ENCODE measurements at places on chromosomes 13 and 19. TPM values are rescaled to one million over a fixed set of nuclear protein-coding genes. Genes with fewer than 3 reads are reported as not detected.

DNA sequence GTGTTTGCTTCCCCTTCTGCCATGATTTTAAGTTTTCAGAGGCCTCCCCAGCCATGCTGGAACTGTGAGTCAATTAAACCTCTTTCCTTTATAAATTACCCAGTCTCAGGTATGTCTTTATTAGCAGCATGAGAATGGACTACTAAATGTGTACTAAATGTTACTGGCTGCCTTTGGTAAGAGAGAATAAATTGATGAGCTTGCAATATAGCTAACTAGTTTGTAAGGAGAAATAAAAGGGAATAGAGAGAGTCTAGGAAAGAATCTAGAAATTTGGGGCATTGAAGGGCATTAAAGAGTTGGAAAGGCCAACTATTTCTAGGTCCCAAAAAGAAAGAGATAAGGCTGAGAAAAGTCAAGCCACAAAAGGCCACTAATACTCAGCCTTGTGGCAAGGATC is 5.5 kb upstream of the SOHLH2 start:
- no peaks in the 10 kb centered on the region for H3K4me1 ChIP-seq
- H3K36me3 ChIP-seq = no peaks in the 10 kb centered on the region
- no peaks in the 10 kb centered on the region for H3K27me3 ChIP-seq
- H3K4me3 ChIP-seq = no peak overlapping the region

Gene THSD8
- total RNA-seq = 44.6 TPM

GRCh38 chr13:111393221-111393790 is 72.9 kb downstream of the TEX29 start:
- DNase-seq = no peak
- H3K4me1 ChIP-seq = peaks cover 11% of the 10 kb centered on the region
- peaks cover 8% of the 10 kb centered on the region for H3K27me3 ChIP-seq
- no peak overlapping the region for H3K4me3 ChIP-seq
- H3K36me3 ChIP-seq = no peaks in the 10 kb centered on the region

- peaks cover 5% of the 10 kb centered on the region for H3K36me3 ChIP-seq
- no peaks in the 10 kb centered on the region for H3K4me1 ChIP-seq
- H3K4me3 ChIP-seq = no peak overlapping the region
- DNase-seq = no peak
- no peak overlapping the region for H3K27ac ChIP-seq
These were observed 36.8 kb downstream of the CAB39L start for GRCh38 chr13:49407068-49407467.

DNA sequence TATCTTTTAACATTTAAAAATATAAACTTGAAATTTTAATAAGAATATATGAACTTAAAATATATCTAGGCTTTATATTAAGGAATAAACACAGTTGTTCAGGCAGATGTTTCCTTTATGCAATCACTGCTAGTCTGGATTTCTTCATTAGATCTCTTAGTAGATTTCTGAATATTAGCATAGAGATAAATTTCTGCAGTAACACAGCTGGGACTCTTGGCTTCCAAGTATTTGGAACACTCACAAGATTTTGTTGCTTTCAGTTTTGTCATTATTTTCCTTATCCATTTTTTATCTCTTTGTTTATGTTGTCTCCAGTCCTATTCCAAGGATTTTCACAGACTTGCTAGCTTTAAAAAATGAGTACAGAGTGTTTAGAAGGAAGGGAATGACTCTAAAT is 857.1 kb downstream of the GPC5 start:
- no peaks in the 10 kb centered on the region for H3K36me3 ChIP-seq
- H3K4me3 ChIP-seq = no peak overlapping the region
- no peaks in the 10 kb centered on the region for H3K27me3 ChIP-seq

Gene SMIM17
- total RNA-seq = not detected

Gene LCP1
- total RNA-seq = 1,012 TPM

GRCh38 chr19:3982701-3983541 is 2.3 kb downstream of the EEF2 start:
- H3K27ac ChIP-seq = peak overlapping the region; percentile 95
- peak overlapping the region; percentile 96 for H3K4me3 ChIP-seq
- peaks cover 48% of the 10 kb centered on the region for H3K4me1 ChIP-seq
- peaks cover 65% of the 10 kb centered on the region for H3K36me3 ChIP-seq
- no peaks in the 10 kb centered on the region for H3K27me3 ChIP-seq

- H3K27me3 ChIP-seq = peaks cover 17% of the 10 kb centered on the region
- no peak for DNase-seq
- no peak overlapping the region for H3K4me3 ChIP-seq
- H3K4me1 ChIP-seq = peaks cover 10% of the 10 kb centered on the region
- no peak overlapping the region for H3K27ac ChIP-seq
These were observed 10.6 kb upstream of the MADCAM1 start for GRCh38 chr19:485583-486236.

- no peaks in the 10 kb centered on the region for H3K27me3 ChIP-seq
- no peaks in the 10 kb centered on the region for H3K4me1 ChIP-seq
- H3K4me3 ChIP-seq = no peak overlapping the region
- no peak overlapping the region for H3K27ac ChIP-seq
These were observed 24.6 kb downstream of the NAXD start for GRCh38 chr13:110639935-110640334.

DNA sequence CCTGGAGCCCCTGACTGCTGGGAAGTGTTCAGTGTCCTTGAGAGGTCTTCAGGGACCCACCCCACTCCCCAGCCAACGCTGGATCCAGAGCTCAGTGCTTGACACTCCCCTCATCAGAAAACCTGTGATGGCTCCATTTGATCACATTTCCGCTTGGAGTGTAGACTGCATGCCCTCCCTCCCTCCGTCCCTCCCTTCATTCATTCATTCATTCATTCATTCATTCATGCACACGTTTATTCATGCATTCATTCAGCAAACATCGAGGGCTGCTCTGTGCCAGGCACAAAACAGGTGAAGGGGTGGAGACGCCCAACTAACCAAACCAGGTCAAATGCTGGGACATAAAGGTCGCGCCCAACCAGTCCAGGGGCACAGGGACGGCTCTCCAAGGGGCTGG is 13.7 kb downstream of the PGLS start:
- H3K27me3 ChIP-seq = no peaks in the 10 kb centered on the region
- peaks cover 22% of the 10 kb centered on the region for H3K4me1 ChIP-seq
- no peak overlapping the region for H3K27ac ChIP-seq
- DNase-seq = no peak
- peaks cover 7% of the 10 kb centered on the region for H3K36me3 ChIP-seq

DNA sequence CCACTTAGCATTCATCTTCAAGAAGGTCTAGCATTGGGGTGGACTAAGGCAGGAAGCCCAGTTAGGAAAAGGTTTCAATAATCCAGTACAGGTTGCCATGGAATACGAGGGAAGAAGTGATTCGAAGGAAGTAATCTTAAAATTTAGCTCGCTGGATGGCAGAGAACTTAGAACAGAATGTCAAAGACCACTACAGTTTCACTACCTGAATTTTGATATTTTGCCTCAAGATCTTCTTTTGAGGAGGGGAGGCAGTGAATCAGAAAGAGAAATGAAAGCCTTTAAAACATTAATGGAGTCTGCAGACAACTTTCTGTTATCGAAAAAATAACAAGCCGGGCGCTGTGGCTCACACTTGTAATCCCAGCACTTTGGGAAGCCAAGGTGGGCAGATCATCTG is 7.0 kb upstream of the RAB8A start:
- no peaks in the 10 kb centered on the region for H3K27me3 ChIP-seq
- H3K36me3 ChIP-seq = peaks cover 22% of the 10 kb centered on the region
- no peak overlapping the region for H3K4me3 ChIP-seq
- no peak for DNase-seq

GRCh38 chr19:31317093-31317492 is 32.1 kb downstream of the TSHZ3 start:
- no peak overlapping the region for H3K27ac ChIP-seq
- H3K36me3 ChIP-seq = no peaks in the 10 kb centered on the region
- no peak overlapping the region for H3K4me3 ChIP-seq
- DNase-seq = no peak

DNA sequence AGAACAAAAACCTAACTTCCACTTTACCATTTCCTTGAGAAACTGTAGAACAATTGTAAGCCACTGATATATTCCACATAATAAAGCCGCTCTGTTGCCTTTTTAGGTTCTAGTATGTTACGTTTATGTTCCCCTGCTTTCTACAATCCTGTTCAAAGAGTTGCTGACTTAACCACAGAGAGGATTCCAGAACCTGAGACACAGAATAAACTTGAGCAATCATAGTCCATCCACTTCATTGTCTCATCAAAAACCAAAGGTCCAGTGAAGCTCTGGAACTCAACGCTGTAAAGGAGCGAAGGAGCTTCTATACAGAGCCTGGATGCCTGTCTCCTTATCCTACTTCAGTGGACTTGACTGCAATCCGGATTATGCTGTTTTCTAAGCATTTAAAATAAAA is 4.6 kb downstream of the STARD13 start:
- DNase-seq = no peak
- H3K4me3 ChIP-seq = no peak overlapping the region

Gene B3GNT3
- 0.26 TPM for total RNA-seq

DNA sequence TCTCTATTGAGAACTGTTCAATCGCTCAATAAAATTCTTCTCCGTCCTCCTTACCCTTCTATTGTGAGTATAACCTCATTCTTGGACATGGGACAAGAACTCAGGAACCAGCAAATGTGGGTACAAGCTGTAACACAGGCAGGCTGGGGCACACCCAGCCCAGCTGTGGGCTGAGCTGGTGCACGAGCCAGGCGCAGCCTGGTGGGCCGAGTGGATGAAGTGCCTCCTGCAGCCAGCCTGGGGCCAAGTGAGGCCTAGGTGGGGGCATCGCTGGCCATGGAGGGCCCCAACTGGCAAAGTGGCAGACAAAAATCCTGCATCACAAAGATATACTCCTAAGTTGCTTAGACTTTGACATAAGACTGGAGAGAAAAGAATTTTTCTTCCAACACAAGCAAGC is 57.9 kb upstream of the DIAPH3 start:
- H3K27me3 ChIP-seq = peaks cover 3% of the 10 kb centered on the region
- H3K27ac ChIP-seq = no peak overlapping the region
- no peak for DNase-seq
- no peaks in the 10 kb centered on the region for H3K4me1 ChIP-seq

GRCh38 chr19:16825312-16826052 is 3.7 kb upstream of the SIN3B start:
- H3K27ac ChIP-seq = no peak overlapping the region
- DNase-seq = peak; percentile 10
- peak overlapping the region; percentile 52 for H3K4me3 ChIP-seq
- H3K4me1 ChIP-seq = peaks cover 25% of the 10 kb centered on the region

- no peak overlapping the region for H3K4me3 ChIP-seq
- DNase-seq = no peak
- no peaks in the 10 kb centered on the region for H3K27me3 ChIP-seq
- no peaks in the 10 kb centered on the region for H3K4me1 ChIP-seq
- no peaks in the 10 kb centered on the region for H3K36me3 ChIP-seq
These were observed 133.9 kb downstream of the SLITRK6 start for GRCh38 chr13:85665286-85665685.

DNA sequence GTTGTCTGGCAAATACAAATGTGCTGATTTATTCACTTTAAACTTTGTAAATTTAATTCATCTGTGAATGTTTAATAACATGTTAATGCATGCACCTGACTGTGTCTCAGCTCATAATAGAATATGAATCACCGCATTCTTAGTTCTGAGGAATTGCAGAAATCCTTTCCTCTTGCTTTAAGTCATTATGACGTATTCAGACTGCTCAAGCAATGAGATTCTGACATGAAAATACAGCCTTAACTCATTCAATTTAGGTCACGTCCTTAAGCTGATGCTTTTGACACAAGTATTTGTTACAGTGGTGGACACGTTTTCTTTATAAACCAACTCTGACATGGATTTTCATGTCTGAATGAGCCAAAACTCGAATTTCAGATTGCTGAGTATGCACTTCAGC is 541.0 kb upstream of the KLF12 start:
- no peak overlapping the region for H3K4me3 ChIP-seq
- no peaks in the 10 kb centered on the region for H3K27me3 ChIP-seq
- DNase-seq = no peak
- H3K36me3 ChIP-seq = no peaks in the 10 kb centered on the region
- H3K27ac ChIP-seq = no peak overlapping the region
- H3K4me1 ChIP-seq = no peaks in the 10 kb centered on the region

DNA sequence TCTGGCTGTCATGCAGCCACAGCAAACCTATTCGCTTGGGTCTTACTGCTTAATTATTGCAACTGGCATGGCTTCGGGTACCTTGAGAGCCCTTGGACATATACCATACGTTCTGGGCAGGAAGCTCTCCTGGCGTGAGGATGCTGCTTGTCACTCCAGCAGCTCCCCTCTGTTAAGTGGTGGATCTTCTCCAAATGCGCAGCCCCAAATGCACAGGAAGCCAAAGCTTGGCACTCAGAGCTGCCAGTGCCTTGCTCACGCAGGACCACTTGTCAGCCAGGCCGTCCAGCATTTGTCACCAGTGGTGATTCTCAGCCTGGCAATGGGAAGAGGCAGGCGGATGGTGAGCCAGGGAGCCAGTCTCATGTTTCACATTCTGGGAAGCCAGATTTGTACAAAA is 158.6 kb downstream of the KATNAL1 start:
- no peak for DNase-seq
- H3K27ac ChIP-seq = peak overlapping the region; percentile 90
- peaks cover 16% of the 10 kb centered on the region for H3K36me3 ChIP-seq
- peaks cover 92% of the 10 kb centered on the region for H3K4me1 ChIP-seq

Gene HRC
- total RNA-seq = not detected

GRCh38 chr13:43785650-43786471 is 911 bp downstream of the ENOX1 start:
- H3K27me3 ChIP-seq = peaks cover 36% of the 10 kb centered on the region
- H3K27ac ChIP-seq = no peak overlapping the region
- H3K4me1 ChIP-seq = peaks cover 13% of the 10 kb centered on the region
- H3K36me3 ChIP-seq = no peaks in the 10 kb centered on the region
- H3K4me3 ChIP-seq = peak overlapping the region; percentile 75

DNA sequence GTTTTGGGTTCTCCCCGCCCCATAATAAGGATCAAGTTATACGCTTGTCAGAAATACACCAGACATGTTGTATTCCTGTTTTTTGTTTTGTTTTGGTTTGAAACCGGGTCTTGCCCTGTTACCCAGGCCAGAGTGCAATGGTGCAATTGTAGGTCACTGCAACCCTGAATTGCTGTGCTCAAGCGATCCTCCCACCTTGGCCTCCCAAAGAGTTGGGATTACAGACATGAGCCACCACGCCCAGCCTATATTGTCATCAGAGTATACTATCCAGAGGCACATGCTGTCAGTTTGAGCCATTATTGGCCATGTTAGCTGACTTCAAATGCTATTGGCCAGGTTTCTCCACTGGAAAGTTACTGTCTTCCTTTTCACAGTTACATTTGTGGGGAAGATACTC is 9.8 kb downstream of the SAFB start:
- no peak overlapping the region for H3K27ac ChIP-seq
- H3K4me3 ChIP-seq = no peak overlapping the region
- peaks cover 32% of the 10 kb centered on the region for H3K36me3 ChIP-seq
- peaks cover 61% of the 10 kb centered on the region for H3K4me1 ChIP-seq
- H3K27me3 ChIP-seq = no peaks in the 10 kb centered on the region
- DNase-seq = no peak

Gene MBD3L1
- not detected for total RNA-seq

Gene CCDC70
- total RNA-seq = not detected

All from activated CD4-positive, alpha-beta memory T cell treated with anti-CD3 and anti-CD28 coated beads for 36 hours (primary cell).